NCI-H2081 (cell line): ENCODE measurements at places on chromosomes 13 and 19.

DNA sequence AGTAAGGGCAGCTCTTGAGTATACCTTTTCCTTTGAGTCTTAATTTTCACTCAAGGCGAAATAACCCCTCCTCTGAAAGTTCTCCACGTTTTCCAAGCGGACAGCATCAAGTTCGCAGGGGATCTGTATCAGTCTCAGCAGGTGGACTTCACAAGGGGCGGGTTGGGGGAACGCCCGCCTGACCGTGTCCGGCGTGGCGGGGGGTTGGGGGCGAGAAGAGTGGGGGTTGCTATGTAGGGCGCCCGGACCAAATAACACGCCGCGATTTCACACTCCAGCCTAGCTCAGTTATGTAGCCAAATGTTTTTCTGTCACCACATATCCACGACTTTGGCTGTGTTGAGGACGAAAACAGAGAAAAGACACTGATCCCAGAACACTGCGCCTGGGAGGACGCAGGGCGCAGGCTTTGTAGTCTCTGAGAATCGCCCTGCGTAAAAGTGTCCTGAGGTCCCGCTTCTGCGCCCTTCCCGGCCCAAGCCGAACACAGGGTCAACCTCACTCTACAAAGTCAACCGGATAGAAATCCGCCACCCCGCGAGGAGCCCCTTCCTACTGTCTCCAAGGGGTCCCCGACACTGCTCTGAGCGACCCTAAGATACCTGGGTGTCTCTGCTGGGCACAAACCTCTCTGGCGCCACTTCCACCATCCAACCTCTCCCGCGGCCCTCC, 524 bp downstream of the RUBCNL start:
- DNase-seq: no peak

DNA sequence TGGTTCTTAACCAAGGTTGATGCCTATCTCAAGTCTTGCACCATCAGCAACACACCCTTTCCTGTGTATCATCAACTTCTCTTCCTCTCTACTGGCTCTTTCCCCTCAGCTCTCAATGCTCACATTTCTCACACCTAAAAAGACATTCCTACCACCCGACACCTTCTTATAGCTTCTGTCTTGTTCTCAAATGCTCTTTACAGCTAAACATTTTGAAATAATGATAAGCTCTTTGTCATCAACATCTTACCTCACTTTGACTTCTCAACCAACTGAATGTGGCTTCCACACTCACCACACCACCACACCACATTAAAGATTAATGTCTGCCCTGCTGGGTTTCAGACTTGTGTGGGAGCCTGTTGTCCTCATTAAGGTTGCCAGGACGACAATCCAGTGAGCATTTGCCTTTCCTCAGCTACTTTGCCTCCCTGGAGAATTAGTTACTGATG, 67.8 kb downstream of the RXFP2 start:
- DNase-seq: no peak

DNA sequence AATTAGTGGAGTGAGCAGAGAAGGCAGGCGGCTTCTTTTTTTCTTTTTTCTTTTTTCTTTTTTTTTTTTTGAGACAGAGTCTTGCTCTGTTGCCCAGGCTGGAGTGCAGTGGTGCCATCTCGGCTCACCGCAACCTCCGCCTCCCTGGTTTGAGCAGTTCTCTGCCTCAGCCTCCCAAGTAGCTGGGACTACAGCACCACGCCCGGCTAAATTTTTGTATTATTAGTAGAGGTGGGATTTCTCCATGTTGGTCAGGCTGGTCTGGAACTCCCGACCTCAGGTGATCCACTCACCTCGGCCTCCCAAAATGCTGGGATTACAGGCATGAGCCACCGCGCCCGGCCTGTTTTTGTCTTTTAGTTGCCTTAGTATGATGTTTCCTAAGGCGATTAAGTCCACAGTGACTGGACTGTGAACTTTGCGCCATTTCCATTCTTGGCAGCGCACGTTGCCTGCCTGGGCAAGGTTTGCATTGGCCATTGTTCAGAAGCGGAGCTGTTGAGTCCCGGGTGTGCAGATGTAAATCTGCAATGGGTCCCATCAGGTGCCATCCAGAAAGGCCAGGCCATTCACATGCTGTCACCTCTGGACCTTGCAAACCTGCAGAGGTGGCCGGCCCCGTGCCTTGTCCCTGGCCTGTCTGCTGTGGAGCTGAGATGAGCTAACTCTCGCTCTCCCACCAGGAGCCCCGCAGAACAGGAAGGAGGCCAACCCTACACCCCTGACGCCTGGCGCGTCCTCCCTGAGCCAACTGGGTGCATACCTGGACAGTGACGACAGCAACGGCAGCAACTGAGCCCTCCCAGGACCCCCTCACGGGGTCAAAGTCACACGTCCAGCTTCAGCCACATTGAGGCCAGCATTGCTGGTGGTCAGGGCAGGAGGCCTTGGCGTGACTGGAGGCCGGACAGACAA, 10.9 kb upstream of the SHD start:
- DNase-seq: no peak

- no peak for DNase-seq
Measured at GRCh38 chr13:73368608-73369007, 309.8 kb downstream of the KLF5 start.

GRCh38 chr19:55161571-55162322, 4.2 kb upstream of the TNNI3 start:
- DNase-seq: no peak

GRCh38 chr19:5093297-5093928, 124.5 kb downstream of the KDM4B start:
- DNase-seq: peak; percentile 57

- DNase-seq: no peak
Measured at GRCh38 chr19:31102674-31103073, 246.6 kb downstream of the TSHZ3 start.

DNA sequence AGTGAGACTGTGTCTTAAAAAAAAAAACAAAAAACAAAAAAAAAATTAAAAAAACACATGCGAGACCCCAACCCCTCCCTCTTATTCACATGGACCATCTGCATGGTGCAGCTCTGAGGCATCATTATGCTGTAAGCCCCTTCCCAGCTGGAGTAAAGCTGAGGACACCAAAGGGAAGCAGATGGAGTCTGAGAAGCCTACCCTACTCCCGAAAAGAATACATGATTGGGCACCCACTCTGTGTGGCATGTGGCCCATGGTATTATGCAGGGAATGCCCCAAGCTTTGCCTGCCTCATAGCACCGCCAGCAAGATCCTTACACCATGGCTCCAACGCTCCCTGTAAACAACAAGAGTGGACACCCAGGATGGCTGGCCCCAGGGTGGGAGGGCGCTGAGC, 4.7 kb downstream of the PTH2 start:
- no peak for DNase-seq

DNA sequence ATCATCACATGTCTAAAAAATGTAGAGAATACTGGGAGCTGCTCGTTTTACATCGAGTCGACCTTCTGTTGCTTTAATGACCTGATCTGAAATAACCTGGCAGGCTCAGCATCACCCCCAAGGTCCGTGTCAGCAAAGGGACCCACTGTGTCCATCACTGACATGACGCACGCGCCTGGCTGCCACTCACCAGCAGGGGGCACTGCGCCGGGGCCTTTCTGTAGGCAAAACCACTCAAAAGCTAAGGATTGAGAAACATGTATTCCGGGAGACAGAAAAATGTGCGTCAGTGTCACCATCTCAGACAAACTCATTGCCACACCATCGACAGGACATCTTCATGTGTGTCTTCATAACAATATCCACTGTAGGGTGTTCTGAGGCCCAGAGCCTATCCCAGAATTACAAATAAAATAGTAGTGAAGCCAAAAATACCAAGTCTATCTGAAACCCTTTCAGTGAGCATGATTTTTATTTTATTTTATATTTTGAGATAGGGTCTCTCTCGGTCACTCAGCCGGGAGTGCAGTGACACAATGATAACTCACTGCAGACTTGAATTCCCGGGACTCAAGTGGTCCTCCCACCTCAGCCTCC, 130.3 kb upstream of the LSM14A start:
- DNase-seq: peak; percentile 3

DNA sequence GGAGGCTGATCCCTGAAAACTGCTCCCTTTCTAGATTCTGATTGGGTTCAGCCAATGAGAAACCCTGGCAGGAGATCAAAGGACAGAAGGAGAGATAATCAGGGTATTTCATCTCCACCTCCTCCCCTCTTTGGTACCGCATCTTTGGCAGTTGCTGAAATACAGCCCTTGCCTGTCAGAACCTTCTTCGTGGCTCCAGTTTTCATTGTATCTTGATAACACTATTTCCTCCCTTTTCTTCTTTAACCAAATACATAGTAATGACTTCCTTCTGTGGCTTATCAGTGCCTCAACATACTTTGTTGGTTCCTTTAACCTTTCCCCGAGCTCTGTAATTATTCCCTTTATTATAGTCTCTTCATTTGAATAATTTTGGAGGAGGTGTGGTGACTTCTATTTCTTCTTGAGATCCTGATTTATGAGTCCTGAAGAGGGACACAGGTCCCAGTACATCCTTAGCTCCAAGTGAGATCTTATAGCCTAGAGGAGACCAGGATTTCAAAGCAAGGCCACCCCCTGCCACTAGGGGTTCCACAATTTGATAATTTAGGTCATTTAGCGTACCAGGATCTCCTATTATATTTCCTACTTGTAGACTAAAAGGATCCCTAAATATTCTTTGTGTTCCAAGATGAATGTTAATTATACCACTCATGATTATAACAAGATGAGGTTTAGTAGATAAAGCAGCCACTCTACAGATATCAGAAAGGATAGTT, 98.0 kb downstream of the EDNRB start:
- DNase-seq: no peak

GRCh38 chr19:50496189-50497021, 14.6 kb downstream of the JOSD2 start:
- no peak for DNase-seq

DNA sequence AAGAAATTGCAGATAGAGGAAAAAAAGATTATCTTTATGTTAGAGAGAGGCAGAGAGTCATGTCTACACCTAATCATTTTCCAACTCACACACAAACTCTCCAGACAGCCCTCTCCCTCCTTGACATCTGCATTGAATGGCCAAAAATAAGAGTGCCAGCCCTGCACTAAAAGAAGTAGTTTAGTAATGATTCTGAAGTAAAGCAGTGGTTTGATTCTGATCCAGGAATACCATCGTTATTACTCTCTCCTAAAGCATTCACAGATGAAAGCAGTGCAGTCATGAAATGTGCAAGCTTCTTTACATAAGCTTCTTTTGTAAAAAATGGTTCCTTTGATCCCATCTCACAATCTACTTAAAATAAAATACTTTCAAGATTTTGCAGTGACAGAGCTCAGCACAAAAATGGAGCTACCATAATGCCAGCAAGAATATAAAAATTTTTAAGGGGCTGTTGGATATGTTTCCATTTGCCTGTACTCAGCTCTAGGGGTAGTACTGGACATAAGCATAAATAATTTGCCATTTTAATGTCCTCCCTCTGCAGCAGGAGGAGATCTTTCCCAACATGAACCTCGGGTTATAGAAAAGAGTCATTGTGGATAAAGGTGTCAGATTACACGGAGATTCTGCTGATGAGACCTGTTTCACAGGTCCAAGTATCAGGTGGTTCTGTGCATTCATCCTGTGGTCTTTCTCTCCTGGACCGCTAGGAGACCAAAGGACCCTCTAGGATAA, 406.3 kb downstream of the DCT start:
- no peak for DNase-seq

DNA sequence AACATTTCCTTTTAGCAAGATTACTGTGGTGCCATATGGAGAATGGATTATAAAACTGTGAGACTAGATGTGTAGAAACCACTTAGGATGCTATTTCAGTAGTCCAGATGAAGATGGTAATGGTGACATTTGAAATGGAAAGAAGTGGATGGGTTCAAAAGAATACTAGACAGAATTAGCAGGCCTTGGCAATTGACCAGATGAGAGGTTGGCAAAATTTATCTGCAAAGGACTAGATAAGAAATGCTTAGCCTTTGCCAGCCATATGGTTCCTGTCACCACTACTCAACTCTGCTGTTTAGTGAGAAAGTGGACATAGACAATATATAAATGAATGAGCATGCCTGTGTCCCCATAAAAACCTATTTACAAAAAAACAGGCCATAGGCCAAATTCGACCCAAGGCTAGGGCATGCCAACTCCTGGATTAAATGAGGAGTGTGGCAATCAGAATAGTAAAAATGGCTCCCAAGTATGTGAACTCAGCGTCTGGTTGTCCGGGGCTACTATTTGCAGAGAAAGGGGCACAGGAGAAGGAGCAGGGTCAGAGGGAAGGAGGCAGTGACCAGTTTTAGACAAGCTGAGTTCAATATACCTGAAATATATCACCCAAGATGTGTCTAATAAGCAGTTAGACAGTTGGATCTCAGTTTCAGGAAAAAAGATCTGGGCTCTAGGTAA, 98.4 kb downstream of the ENOX1 start:
- DNase-seq: no peak

DNA sequence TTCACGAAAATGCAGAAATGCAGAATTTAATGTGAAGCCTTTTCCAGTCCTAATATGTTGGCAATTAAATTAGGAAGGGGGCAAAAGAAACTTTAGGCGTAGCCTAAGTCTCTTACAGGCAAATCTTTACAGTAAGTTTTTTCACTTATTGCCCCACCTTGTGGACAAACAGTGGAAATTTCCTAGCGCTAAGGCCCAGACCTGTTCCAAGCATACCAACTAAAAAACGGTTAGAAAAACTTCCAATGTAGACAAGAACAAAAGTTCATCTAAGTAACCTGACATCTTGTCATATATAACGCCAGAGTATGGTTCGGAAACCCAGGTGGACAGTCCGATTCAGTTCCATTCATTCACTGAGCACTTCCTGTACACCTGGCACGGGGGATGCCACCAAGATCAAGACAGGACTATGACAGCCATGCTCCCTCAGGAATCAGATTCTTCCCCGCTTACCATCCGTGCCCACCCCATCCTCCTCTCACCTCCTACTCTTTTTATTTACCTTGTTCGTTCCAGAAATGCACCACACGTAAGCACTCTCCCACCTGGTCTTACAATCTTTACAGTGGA, 4.9 kb downstream of the ZAR1L start:
- DNase-seq: peak; percentile 21

- DNase-seq: no peak
Measured at GRCh38 chr13:39433651-39434050, 169.3 kb downstream of the LHFPL6 start.

- DNase-seq: peak; percentile 77
Measured at GRCh38 chr19:48739404-48740163, 826 bp downstream of the RASIP1 start.
